ENCODE measurements at places on chromosomes 5 and 9.
A peak's percentile ranks its signal among the peaks of the same experiment; 100 is the strongest.

DNA sequence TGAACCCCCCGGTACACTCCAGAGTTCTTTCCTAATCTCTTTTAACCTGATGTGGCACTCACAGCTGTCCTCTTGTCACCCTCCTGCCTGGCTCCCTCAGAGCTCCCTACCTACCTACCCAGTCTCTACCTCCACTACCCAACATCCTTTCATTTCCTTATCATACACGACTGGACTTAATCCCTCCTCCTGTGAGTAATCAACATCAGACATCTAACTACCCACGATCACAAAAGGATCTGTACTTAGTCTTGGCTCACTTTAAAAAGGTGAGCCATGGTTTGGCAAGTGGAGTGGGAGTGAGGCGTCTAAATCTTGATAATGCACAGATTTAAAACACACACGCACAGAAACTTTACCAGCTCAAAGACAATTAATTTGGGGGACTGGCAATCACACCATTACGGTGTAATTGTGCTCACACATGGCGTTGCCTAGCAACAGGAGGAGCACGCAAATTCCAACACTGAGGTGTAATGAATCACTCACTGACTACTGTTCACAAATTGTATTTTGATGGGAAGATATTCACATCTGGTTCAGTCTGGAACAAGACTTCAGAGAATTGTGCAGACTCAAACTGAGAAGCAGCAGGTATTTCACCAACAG is 235.9 kb downstream of the EPB41L4A start:
- ATAC-seq, result no peak

GRCh38 chr9:136627703-136628102 is 35.0 kb upstream of the EGFL7 start:
- ATAC-seq, result no peak

GRCh38 chr5:159224471-159224870 is 15.1 kb upstream of the RNF145 start:
- no peak for ATAC-seq

- no peak for ATAC-seq
Observed at GRCh38 chr5:104344809-104345208, 782.2 kb upstream of the NUDT12 start.

DNA sequence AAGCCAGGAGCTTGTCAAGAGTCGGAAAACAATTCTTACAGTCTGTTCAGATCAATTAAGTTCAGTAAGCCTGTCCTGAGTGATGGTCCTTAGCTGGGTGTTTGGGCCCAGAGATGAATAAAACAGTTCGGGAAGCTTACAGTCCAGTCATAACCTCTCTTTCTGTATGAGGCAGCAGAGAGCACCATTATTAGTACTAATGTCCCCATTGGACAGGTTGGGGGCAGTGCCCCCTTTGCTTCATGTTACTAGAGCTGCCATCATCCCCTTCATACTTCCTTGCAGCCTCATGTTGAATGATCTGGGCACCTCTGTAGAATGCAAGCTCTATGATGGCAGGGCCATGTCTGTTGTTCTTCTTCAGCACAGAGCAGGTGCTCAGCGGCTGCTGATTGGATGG is 9.8 kb downstream of the DOCK2 start:
- peak; percentile 61 for ATAC-seq

Data from stimulated activated memory B cell treated with anti-CD40 and anti-IgM and Interleukin-4, amounts not matched to agents 10 μg/mL and 1 μg/mL and 100 μg/mL, for 72 hours (primary cell).